DMS153 (cell line): ENCODE measurements at places on chromosomes 6 and 20.

DNA sequence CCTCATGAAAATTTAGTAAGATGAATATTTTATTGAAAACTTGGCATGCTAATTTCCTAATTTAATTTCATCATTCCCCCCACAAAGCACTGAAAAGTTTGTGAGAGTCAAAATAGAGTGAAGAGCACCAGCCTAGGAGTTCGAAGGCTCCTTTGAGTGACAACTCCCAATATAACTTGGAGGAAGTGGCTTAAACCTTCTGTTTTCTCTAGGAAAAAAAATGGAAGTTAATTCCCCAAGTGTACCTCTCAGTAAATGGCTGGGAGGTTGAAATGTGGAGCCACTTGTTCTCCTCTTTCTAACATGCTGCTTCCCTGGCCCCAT is 107.3 kb downstream of the MAP3K7 start:
- no peak for DNase-seq

- no peak for DNase-seq
These were observed 203.7 kb downstream of the BMP7 start for GRCh38 chr20:57062696-57063270.

- no peak for DNase-seq
These were observed 131.7 kb downstream of the PLCB4 start for GRCh38 chr20:9200620-9201019.

GRCh38 chr6:43708860-43709653 is 21.5 kb upstream of the MRPS18A start:
- no peak for DNase-seq

DNA sequence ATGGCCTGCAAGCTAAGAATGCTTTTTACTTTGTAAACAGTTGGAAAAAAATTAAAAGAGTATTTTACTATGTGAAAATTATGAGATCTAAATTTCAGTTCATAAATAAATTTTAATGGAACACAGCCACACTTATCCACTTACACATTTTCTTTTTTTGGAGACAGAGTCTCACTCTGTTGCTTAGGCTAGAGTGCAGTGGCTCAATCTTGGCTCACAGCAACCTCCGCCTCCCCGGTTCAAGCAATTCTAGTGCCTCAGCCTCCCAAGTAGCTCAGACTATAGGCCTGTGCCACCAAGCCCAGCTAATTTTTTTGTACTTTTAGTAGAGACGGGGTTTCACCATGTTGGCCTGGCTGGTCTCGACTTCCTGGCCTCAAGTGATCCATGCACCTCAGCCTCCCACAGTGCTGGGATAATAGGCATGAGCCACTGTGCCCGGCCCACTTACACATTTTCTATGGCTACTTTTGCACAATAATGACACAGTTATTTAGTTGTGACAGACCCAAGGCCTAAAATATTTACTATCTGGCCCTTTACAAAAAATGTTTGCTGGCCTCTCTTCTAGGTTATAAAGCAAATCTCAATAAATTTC is 109.6 kb downstream of the INSM1 start:
- DNase-seq: no peak

DNA sequence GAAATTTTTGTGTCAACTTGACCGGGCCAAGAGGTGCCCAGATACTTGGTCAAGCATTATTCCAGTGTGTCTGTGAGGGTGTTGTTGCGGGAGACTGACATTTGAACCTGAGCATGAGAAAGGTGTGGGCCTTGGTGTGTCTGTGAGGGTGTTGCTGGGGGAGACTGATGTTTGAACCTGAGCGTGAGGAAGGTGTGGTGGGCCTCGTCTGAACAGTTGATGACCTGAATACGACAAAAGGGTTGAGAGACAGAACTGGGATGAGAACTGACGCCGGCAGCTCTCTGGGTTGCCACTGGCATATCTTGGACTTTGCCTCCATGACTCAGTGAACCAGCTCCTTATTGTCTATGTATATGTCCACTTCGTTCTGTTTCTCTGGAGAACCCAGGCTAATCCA is 240.5 kb downstream of the ERMARD start:
- DNase-seq: no peak

DNA sequence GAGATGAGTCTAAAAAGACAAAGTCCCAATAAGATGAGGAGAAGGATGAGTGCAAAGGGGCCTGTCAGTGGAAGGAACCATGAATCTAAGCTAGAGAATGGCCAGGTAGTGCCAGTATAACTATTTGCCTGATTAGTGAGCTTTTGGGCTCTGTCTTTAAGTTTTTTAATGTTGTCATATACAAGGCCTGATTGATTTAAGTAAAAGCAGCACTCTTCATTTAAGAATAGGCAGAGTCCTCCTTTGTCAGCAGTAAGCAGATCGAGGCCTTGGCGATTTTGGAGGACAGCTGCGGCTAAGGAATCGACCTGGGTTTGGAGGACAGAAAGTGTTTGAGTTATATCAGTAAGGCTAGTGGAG is 753.4 kb upstream of the ADGRB3 start:
- DNase-seq: no peak

DNA sequence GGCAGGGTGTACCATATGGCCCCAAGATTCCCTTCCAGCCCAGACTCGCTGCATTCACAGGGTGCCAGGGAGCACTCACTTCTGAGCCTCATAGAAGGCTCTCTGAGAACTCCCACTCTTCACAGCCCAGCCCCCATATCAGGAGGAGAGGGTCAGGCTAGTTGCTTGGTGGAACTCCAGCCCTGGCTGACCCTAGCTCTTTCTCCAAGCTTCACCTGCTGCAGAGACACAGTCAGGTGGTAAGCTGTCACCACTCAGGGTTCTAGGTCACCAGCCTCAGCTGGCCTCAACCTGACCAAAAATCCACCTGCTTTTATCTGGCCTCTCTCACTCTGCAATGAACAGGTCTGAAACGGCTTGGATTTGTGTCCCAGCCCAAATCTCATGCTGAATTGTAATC is 162.7 kb upstream of the MLN start:
- no peak for DNase-seq

DNA sequence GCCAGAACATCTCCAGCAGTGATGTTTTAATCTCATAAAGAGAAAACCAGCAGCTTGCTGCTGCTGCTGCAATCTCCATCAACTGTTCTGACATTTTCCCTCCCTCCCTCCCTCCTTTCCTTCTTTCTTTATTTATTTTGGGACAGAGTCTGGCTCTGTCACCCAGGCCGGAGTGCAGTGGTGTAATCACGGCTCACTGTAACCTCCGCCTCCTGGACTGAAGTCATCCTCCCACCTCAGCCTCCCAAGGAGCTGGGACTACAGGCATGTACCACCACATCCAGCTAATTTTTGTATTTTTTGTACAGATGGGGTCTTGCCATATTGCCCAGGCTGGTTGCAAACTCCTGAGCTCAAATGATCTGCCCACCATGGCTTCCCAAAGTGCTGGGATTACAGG is 5.7 kb downstream of the ELOVL5 start:
- DNase-seq: no peak

- DNase-seq: no peak
These were observed 311.5 kb downstream of the HDGFL1 start for GRCh38 chr6:22880686-22881433.

GRCh38 chr6:41181566-41181965 is 18.6 kb upstream of the TREM2 start:
- no peak for DNase-seq

GRCh38 chr6:12385316-12385715 is 95.2 kb downstream of the EDN1 start:
- no peak for DNase-seq

DNA sequence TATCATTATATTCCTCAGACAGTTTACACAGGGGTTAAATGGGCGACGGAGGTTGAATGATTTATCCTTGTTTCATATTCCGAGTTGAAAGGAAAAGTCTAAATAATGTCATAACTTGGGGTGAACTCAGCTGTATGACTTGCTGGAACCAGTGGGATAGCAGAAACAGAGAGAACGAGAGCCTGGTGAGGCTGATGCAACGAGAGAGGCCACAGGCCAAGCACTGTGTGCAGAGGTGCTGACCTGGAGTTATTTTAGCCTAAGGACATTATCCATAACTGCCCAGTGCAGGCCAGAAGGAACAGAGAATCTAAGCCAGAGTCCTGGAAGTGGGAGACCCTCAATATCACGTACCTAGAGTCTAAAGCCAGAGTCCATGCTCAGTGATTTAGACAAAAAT is 394.9 kb downstream of the MAFB start:
- DNase-seq: no peak

DNA sequence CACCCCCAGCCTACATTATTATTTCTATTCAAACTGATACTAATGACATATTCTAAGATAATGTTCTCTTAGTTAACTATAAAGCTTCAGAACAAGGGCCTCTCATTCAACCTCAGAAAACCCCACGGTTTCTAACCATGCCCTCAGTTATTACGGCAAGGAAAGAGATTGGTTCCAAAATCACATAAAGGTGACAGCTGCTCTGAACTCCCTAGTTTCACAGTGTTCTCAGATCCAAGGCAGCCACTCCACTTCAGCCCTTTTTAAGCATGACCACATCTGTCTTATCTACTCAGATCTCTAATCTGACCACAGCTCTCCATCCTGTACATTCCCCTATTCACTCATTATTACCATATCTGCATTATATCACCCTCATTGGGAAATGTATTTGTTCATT is 98.8 kb upstream of the CEP85L start:
- DNase-seq: no peak

DNA sequence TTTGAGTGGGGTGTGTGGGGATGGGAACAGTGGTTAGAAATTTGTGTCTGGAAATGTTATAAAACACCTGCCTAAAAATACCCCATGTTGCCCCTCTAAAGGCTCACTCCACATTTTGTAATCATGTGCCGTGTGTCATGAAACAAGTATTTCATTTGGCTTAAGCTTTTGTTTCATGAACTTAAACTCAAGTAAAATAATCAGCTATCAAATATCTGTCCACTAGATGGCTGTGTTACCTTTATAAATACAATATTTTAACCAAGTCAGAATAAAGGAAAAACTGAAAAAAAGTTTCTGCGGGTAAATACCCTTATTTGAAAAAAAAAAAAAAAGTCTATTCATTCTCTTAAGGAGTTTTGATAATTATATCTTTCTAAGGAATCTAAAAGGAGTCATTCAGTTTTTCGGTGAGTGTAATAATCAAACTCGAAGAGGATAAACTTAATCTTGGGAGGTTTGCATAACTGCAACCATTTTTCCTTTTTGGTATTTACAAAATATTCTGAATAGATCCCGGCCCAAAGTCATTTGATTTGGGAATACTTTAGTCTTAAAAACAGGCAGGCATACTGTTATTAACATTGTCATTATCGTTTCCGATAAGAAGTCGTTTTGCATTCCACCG is 29.9 kb upstream of the MTRF1L start:
- DNase-seq: no peak

GRCh38 chr6:121590438-121590837 is 155.0 kb downstream of the GJA1 start:
- no peak for DNase-seq

DNA sequence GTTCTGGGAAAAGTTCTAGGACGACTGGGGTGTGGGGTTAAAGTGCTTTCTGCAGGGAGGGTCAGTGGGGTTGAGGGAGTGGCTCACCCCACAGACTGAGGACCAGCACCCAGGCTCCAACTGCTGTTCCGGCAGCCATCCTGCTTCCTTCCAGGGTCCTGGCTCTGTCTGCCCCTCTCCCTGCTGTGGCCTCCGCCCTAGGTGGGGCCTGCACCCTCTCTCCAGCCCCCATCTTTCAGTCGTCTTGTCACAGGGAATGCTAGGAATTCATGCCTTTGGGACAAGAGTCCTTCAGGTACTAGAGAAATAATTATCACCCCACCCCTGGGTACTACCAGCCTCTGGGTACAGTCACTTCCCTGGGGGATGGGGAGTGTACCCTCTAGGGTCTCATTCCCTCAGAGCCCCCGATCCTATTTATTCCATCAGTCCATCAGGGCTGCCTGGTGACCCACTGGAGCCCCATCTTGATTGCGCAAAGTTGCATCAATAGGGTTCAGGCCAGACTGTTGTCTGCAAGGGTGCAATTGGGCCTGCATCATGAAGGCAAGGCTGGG is at the start of gene AGER:
Gene AGER, minus strand, starts transcription at position 170 of the 557 bp plus-strand sequence. Its CDS starts 31 bp downstream, at position 139.
- no peak for DNase-seq

GRCh38 chr20:19451923-19452295 is 239.5 kb downstream of the SLC24A3 start:
- no peak for DNase-seq

GRCh38 chr20:54515793-54516628 is 40.6 kb downstream of the DOK5 start:
- DNase-seq: no peak

DNA sequence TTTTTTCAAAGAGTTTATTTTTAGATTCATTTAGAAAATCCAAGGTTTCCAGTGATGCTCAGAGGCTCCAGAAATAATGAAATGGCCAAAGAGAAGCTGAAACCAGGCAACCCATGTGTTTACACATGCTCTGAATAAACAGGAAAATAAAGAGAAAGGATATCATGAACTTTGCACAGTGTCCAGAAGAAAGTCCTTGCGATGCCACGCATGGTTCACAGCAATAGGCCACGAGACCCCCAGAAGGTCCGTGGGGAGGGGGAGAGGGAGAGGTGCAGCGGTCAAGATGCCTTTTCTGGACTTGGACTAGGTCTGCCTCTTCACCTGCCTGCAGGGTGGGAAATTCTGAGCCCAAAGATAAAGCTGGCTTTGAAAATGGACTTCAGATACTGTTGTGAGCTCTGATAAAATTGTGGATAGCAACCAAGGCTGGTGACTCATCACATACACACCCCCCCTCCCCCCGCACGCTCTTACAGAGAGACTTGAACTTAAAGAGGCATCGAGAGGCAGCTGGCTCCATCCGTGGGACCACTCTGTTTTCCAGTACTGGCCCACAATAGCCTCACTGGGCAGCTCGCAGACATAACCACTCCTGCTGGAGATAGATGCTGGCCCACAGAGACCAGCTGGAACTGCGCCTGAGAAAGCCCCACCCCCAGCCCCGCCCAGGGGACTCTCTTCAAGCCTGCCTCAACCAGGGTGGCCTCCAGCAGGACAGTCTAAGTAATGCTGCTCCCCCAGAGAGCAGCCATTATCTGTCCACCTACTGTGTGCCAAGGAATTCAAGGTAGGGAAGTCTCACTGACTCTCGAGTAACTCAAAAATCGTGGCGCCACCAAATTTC is 21.2 kb upstream of the NFATC2 start:
- peak; percentile 43 for DNase-seq

DNA sequence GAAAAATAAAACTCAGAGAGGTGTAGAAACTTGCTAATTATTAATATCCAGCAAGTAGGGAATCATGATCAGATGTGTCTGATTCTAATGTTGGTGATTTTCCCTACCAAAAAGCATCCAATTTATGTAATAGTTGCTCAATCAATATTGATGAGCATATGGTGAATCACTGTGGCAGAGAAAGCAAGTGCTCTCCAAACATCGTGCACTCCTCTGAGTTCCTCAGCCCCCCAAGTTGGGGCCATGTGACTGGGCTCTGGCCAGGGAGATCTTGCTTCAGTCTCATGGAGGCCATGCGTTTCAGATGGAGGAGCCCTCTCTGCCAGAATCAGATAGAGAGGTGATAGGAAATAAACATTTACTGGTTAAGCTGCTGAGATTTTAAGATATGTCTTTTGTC is 133.2 kb upstream of the LY86 start:
- DNase-seq: no peak

GRCh38 chr20:3473944-3474343 is 3.1 kb downstream of the ATRN start:
- no peak for DNase-seq
